ENCODE measurements at places on chromosomes 2 and 18.

DNA sequence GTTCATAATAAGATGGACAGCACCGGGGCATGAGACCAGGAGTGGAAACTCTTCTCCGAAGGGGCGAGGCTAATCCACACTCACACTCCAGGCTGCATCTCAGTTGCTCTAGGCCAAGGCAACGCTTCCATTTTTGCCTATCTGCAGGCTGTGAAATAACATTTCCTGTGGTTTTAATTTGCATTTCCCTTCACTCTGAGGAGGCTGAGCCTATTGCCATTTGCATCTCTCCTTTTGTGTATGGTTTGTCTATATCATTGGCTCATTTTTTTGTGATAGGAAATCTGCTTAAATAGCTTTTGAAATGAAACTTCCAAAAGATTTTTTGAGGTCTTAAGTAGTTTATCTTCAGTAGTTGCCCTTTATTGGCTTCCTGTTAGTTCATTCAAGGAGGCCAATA is 57.6 kb downstream of the TPGS2 start:
- DNase-seq: no peak

DNA sequence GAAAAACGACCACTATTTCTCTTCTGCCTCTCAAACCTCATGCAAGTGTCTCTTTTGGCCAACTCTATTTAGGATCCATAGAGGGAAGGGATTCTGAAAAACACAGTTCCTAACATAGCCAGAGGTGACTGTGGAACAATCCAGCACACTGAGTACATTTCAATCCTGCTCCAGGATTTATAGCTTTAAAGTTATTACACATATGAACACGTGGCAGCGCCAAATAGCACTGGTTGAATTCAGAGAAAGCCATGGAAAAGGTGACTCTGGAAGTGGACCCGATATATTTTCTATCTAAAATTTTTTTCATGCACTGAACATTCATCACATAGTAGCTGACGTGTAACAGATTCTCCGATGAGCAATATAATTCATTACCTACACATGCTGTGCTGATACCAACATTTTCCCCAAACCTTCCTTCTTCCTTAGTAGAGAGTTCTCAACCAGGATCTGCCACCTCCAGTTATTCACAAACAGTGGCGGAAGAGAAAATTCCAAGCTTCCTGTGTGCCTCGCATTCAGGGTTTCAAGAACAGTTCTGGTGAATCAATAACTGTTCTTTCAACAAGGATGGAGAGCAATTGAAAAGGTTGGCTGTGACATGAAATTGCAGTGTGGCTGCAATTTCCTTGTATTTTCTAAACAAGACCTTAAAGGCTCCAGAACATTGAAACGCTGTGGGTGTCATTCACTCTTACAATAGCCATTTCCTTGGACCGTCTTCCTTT is 25.7 kb upstream of the TTR start:
- DNase-seq: no peak

DNA sequence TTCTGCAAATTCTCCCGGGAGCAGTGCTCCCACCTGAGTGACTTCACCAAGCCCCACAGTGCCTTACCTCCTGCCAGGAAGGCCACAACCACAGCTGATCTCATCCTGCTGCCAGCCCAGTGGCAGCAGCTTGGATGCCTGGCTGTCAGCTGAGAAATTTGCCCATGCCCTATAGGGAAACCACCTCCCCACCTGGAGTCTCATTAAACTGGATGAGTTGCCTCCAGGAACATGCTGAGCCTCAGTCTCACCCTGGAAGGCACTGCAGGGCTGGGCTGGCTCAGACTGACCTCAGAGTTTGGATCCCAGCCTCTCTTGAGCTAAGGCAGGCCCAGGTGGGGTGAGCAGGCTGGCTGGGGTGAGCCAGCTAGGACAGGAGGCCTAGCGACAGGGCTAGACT is 23.3 kb downstream of the REEP1 start:
- no peak for DNase-seq

- DNase-seq: no peak
These were observed 14.5 kb downstream of the SDC1 start for GRCh38 chr2:20210462-20210861.

GRCh38 chr2:239465017-239466001 is 64.5 kb upstream of the HDAC4 start:
- no peak for DNase-seq

GRCh38 chr18:58527952-58528287 is 101.0 kb downstream of the ALPK2 start:
- peak; percentile 56 for DNase-seq

DNA sequence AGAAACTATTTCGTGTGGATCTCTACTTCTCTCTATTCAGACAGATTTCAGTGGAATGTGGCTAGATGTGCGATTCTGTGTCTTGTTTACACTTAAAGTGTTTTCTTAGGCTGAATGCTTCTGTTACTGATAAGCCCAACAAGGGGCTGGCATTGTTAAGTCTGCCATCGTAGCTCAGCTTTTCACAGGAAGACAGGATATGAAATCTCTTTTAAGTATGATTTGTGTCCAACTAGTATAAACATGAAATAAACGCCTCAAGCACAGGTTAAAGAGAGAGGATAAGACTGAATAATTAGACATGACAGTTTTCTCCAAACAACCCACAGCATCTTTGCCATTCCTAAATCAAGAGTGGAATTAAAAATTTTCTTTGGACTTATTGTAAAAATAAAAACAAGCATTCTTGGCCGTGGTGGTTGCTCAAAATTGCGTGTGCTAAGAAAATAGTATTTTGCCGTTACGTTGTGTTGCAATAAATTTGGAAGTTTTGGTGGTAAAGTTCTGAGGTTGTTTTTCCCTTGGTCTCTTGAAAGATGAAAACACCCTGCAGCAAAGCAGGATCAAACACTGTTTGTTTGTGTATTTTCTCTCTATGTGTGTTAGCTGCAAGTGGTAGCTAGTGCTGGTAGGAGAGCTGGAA is 1.0 kb downstream of the VIT start:
- no peak for DNase-seq

- DNase-seq: no peak
These were observed 37.6 kb downstream of the TGFBRAP1 start for GRCh38 chr2:105291981-105292380.
